Upper lobe of right lung (tissue), 1 donor: ENCODE measurements at places on chromosomes 5 and 9.

DNA sequence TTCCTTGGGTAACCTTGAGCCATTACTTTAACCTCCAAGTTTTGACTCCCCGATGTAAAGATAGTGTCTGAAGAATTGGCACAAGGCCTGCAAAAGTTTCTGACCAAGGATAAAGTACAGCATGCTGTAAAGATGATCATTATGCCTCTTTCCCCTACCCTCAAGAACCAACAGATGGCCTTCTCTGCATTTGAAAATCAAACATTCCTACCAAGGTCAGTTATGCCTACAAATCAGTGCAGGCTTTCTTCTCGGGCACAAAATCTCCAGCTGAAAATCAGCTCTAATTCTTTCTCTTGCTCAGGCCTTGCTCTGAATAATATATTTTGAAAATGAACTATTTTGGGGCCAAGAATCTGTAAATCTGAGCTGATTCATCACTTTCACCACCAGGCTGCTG, 59.7 kb downstream of the PPP2R2B start:
- H3K27me3 ChIP-seq: no peaks in the 10 kb centered on the region
- DNase-seq: no peak
- H3K27ac ChIP-seq: no peak overlapping the region
- H3K4me3 ChIP-seq: no peak overlapping the region

DNA sequence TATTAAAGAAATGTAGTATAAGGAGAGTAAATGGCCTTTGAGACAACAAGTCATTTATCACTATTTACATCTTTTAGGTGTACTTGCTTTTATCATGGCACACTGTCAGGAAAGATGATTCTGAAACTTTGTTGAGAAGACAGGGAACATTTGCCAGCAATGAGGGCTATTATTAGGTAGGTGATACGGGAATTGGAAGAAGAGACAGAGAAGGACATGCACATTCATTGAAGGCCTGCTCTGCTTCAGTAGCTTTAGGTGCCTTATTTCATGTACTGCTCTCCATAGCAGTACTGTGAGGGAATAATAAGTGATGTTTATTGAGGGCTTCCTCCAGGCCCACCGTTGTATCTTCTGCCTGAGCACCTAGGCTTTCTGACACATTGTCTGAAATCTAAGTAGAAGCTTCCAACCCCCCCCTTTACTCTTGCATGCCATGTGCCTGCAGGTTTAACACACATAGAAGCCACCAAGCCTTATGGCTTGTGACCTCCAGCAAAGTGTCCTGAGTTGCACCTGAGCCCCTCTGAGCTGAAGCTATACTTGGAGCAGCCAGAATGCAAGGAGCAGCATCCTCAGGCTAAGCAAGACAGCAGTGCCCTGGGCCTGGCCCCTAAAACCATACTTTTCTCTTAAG, 275.2 kb upstream of the VLDLR start:
- no peaks in the 10 kb centered on the region for H3K4me1 ChIP-seq
- no peaks in the 10 kb centered on the region for H3K27me3 ChIP-seq
- DNase-seq: no peak
- no peak overlapping the region for H3K27ac ChIP-seq
- no peaks in the 10 kb centered on the region for H3K36me3 ChIP-seq

DNA sequence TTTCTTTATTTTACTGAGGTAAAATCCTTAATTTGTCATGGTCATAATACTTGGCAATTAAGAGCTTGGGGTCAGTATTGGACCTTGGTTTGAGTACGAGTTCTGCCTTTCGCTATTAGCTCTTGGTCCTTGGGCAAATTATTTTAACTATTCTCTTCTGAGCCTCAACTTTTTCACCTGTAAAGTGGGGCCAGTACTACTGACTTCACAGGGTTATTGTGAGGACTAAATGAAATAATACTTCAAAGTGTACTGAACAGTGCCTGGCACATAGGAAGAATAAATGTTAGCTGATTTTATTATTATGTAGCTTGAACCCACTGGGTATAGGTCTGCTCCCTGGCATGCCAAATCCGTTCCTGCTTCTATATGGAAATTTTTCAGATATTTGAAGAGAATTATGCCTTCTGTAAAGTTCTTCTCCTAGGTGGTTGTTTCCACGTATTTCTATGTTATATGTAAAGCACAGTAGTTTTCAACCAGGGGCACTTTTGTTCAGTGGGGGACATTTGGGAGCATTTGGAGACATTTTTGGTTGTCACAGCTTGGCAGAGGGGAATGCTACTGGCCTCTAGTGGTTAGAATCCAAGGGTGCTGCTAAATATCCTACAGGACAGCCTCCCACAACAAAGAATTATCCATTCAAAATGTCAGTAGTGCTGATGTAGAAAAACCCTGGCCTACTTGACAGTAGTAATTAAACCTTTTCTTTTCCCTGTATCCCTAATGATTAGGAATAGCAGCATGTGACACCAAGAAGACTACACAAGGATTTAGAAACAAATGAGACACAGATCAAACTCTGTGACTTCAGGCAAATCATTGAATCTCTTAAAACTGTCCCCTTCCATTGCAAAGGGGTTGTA, 4.5 kb downstream of the RCL1 start:
- DNase-seq: no peak
- no peaks in the 10 kb centered on the region for H3K27me3 ChIP-seq
- peaks cover 43% of the 10 kb centered on the region for H3K4me1 ChIP-seq
- H3K27ac ChIP-seq: peak overlapping the region; percentile 12
- H3K36me3 ChIP-seq: no peaks in the 10 kb centered on the region

- no peak overlapping the region for H3K27ac ChIP-seq
- no peak overlapping the region for H3K4me3 ChIP-seq
- peak; percentile 79 for DNase-seq
- H3K27me3 ChIP-seq: no peaks in the 10 kb centered on the region
Measured at GRCh38 chr9:136762915-136763648, 1.2 kb downstream of the LCN15 start.

DNA sequence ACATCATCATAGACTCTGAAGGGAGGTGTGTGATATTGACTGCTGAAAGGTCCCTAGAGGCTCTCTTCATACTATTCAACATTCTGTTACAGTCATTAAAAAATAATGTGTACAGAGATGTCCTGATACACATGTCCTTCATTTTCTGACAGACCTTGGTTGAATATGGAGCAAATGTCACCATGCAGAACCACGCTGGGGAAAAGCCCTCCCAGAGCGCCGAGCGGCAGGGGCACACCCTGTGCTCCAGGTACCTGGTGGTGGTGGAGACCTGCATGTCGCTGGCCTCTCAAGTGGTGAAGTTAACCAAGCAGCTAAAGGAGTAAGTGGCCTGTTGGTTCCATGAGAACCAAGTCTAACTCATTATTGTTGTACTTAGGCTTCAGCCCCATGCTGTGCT, 132.4 kb downstream of the SNCAIP start:
- no peak overlapping the region for H3K27ac ChIP-seq
- DNase-seq: no peak
- no peak overlapping the region for H3K4me3 ChIP-seq
- H3K27me3 ChIP-seq: no peaks in the 10 kb centered on the region

DNA sequence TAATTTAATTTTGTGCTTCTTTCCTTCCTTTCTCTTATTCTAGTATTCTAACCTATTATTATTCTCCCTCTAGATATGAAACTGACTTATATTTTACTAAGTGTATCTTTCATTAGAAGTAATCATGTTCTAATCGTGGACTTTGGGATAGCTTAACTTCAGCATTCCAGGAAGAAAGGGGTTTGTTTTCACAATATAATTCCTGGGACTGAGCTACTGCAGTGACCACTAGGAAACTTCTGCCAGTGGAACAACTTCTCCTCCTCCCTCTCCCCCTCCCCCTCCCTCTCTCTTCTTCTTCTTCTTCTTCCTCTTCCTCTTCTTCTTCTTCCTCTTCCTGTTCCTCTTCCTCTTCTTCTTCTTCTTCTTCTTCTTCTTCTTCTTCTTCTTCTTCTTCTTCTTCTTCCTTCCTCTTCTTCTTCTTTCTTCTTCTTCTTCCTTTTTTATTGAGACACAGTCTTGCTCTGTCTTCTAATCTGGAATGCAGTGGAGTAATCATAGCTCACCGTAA, 127.9 kb downstream of the NNT start:
- no peaks in the 10 kb centered on the region for H3K36me3 ChIP-seq
- no peaks in the 10 kb centered on the region for H3K4me1 ChIP-seq
- H3K27ac ChIP-seq: no peak overlapping the region
- DNase-seq: no peak

DNA sequence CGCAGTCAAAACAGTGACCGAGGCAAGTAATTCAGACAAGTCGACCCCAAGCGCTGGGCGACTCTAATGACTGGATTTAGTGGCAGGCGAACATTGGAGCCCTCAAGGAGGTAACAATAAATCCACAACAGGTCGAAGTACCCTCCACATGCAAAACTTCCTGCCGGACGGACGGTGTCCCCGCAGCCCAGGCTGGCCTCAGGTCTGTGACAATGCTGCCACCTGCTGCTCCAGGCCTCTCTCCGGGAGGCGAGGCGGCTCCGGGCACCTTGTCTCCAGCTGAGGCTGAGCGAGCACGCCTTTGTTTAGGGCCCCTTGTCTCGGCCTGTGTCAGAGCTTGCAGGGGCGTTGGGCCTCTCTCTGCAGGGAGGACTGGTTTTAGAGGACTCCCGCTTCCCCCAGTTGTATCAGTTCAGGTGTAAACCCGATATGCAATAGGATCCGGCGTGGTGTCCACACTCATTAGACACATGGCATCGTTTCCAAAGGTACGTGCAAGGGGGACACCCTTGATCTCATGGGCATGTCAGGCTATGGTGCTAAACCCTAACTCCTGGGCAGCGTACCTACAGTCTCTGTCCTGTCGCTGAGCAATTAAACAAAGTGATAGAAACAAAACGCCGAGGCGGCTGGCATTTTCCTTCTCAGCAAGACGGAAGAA, 628.0 kb upstream of the ADAMTS16 start:
- H3K27me3 ChIP-seq: no peaks in the 10 kb centered on the region
- peak overlapping the region; percentile 32 for H3K4me3 ChIP-seq
- no peak overlapping the region for H3K27ac ChIP-seq
- no peaks in the 10 kb centered on the region for H3K36me3 ChIP-seq
- peak; percentile 88 for DNase-seq

GRCh38 chr5:80268916-80269315, 13.1 kb upstream of the SERINC5 start:
- no peaks in the 10 kb centered on the region for H3K4me1 ChIP-seq
- no peak for DNase-seq
- H3K36me3 ChIP-seq: no peaks in the 10 kb centered on the region
- H3K27me3 ChIP-seq: no peaks in the 10 kb centered on the region

DNA sequence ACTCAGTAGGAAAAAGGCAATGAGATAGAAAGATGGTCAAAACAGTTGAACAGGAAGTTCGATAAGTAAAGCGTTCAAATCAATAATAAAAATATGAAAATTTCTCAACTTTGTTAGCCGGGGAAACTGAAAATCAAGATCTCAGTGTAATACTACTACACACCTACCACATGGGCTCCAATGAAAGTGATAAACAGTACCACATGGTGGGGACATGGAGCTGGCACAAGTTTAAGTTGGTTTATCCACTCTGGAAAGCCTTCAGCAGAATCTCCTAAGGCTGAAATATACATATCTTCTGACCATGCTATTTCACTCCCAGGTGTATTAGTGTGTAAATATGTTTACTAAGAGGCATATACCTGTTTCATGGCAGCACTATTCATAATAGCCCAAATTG, 126.8 kb downstream of the NXNL2 start:
- no peak overlapping the region for H3K4me3 ChIP-seq
- DNase-seq: no peak
- no peaks in the 10 kb centered on the region for H3K4me1 ChIP-seq
- no peak overlapping the region for H3K27ac ChIP-seq
- H3K36me3 ChIP-seq: no peaks in the 10 kb centered on the region
- no peaks in the 10 kb centered on the region for H3K27me3 ChIP-seq
